ENCODE measurements at places on chromosomes 7 and 10. TPM values are rescaled to one million over a fixed set of nuclear protein-coding genes. Genes with fewer than 3 reads are reported as not detected.

GRCh38 chr7:151724920-151725584 is 151.9 kb downstream of the PRKAG2 start:
- no peak for DNase-seq

DNA sequence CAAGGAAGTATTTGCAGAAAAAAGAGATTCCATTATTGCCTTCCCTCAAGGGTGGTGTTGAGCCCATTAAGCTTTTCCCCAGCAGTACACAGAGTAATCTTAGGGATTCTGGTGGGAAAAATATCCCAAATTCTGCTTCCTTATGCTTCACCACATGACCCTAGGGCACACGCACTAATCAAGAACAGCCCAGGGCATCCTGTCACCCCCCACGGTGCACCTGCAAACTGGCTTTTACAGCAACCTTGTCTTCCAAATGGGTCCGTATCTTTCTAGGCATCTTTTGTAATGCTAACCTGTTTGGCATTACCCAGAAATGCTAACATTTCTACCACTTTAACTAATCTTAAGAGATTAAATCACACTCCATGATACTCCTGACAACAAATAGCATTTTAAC is 926 bp upstream of the C7orf33 start:
- no peak for DNase-seq

DNA sequence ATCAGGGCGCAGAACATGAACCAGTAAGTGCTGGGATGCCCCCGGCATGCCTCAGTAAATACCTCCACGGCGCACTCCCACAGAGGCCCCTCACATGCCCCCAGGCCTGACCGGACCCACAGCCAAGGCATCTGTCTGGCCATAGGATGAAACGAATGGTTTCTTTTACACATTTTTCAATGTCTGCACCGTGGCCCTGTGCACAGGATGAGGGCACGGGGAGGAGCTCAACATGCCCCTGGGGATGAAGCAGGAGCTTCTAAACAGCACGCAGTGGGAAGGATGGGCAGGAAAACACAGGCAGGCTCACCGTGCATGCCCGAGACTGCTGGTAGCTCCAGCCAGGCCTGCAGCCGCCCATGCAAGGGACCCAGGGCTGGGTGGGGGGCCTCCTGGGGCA is 283.3 kb downstream of the TNS3 start:
- DNase-seq: no peak

DNA sequence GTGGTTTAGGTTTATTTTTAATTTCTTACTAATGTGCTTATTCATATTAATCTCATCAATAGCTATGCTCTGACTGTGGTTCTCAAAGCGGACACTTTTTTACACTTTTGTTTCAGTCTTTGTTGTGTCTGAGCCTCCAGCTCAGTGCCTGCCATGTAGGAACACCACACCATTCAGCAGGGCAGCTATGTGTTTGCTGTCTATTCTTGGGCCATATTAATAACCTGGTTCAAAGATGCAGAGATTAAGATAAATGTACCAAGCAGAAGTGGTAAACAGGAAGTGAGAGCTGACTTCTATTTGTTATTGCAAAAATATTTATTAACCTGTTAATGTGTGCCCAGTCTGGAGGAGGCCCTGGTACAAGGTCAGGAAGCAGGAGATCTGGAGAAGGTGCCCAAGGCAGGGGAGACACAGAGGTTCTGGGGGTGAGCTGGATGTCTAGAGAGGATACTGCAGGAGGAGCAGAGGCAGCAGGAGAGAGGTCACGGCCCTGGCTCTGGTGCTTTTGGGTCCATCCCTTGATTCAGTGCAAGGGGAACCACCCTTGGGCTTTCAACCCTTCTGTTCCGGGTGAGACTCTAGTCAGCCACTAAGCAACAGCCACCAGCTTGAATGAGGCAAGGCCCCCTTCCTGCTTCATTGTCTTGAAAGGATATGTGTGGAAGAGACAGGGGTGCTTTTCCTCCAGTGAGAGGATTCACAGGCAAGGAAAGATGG is 1.9 kb downstream of the TBXAS1 start:
- no peak for DNase-seq

DNA sequence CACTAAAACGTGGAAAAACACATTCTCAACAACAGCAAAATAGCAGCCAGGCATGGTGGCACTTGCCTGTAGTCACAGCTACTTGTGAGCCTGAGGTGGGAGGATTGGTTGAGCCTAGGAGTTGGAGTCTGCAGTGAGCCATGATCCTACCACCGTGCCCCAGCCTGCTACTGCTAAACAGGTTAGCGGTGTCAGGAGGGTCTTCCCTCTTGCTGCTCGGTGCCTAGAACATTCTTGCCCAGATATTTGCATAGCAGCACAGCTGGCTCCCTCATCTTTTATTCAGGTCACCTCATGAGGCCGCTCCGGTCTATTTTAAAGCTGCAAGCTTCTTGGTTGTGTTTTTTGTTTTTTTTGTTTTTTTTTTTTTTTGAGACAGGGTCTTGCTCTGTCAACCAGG is 2.9 kb upstream of the RABGEF1 start:
- no peak for DNase-seq

The ADAM22 gene
- total RNA-seq: 0.26 TPM

- no peak for DNase-seq
Measured at GRCh38 chr10:5364374-5364773, 392 bp upstream of the UCN3 start.

GRCh38 chr7:1113548-1113885 is 25.6 kb downstream of the GPER1 start:
- no peak for DNase-seq

The ZKSCAN5 gene
- 8.0 TPM for total RNA-seq

The CCDC172 gene
- not detected for total RNA-seq

DNA sequence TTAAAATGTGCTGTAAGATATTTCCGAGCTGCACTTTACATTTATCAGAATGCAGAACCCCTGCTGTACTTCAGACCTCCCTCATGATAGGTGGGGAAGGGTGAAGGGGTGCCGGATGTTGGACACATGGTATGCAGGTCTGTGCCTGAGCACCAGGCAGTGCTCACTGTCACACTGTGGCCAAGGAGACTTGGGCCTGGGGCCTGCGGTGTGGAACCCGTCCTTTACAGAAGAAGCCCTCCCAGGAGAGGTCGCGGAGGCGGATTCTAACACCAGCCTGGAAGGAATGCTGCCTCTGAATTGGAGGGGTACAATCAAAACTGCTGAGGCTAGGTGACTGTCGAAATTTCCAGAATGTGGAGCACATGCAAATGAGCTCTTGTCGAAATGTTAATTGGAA is 34.5 kb downstream of the DNAJB6 start:
- DNase-seq: no peak

- no peak for DNase-seq
Measured at GRCh38 chr7:127266047-127266446, 13.3 kb upstream of the GRM8 start.

The CADPS2 gene
- total RNA-seq: 49.2 TPM
